ENCODE measurements at places on chromosomes 5 and 9.
A peak's percentile ranks its signal among the peaks of the same experiment; 100 is the strongest.

DNA sequence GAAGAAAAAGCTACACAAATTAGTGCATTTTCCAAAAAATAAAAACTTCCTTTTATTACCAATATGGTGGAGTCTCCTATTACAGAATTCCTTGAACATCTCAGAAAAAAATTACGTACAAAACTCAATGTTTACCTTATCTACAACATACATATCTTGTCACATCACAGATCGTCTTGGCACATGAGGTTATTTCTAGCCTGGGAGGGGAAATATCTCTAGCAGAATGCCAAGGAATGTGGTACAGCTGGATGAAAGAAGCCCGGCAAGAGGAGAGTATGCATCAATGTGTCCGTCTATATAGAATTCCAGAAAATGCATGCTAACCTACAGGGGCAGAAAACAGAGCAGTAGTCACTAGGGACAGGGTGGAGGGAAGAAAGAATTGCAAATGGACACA is 443.8 kb downstream of the ZSWIM6 start:
- DNase-seq, result no peak

DNA sequence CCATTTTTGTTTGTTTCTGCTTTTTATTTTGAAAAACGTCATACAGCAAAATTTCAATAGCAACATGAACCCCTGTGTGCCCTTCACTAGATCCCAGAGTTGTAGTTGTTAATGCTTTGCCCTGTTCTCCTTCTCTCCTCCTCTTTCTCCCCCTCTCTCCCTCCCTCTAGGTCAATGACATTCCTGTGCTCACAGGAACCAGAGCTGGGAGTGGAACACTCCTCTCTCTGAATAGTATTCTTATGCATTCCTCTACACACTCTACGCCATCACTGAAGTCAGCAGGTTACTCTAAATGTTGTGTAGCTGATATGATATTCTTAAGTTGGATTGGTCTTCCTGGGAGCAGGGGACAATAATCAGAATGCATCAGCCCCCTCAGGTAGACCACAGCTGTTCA is 243.4 kb downstream of the SYK start:
- DNase-seq, result no peak

DNA sequence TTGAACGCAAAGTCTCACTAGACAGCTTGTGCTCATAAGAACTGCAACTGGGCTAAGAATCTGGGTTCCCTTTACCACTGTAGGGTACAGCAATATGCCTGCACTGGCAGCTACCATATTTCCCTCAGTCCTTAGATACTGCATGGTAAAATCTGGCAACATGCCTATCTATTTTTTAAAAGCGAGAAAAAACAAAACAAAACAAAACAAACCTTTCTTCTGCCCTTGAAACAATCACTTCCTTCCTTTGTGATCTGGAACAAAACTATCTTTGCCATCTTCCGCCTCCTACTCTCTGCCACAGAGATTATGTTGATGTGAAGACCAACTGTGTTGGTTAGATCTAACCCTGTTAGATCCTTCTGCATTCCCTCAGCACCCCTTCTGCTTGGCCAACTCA is 242.9 kb downstream of the EBF1 start:
- DNase-seq, result no peak

DNA sequence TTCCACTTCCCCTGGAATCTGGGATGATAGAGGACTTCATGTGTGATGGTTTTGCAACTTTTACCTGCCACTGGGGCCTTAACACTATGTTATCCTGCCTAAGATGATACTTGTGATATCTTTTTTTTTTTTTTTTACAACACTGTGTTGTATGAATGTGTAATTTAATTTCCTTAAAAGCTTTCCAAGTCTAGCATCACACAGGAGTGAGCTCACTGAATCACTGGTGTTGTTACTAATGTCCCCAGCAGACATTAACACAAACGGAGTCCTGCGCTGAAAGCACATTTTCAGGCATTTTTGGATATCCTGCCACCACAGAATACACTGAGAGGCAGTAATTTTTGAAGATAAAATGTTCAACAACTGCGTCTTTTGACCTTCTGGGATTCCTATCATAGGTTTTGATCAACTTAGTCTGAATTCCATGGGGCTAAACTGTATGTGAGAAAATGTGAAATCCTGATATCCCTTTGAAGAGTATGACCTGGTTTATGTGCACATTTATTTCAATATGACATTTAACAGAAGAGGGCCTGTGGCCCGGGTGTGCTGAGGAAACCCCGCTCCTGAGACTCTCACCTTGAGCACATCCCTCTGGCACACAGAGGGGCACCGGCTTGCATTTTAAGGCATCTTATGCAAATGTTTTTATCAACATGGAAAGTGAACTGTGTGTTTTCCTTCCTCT is 118.0 kb downstream of the FSTL4 start:
- DNase-seq, result no peak

DNA sequence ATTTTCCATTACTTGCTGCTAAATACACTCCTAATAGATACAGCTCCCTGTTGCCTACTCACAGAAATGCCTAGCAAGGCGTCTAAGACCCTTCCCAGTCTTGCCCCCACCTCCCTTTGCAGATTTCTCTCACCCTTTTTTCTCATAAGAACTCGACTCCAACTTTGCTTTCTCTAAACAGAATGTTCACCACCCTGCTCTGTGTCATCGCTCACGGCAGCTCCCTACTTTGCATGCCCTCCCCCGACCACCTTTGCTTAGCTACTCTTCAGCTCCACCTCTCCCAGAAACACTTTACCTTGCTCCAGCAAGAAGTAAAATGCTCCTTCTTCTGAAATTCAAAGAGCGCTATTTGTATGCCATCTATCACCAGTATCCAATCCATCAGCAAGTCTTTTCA is 15.2 kb upstream of the PPP1R2B start:
- no peak for DNase-seq

DNA sequence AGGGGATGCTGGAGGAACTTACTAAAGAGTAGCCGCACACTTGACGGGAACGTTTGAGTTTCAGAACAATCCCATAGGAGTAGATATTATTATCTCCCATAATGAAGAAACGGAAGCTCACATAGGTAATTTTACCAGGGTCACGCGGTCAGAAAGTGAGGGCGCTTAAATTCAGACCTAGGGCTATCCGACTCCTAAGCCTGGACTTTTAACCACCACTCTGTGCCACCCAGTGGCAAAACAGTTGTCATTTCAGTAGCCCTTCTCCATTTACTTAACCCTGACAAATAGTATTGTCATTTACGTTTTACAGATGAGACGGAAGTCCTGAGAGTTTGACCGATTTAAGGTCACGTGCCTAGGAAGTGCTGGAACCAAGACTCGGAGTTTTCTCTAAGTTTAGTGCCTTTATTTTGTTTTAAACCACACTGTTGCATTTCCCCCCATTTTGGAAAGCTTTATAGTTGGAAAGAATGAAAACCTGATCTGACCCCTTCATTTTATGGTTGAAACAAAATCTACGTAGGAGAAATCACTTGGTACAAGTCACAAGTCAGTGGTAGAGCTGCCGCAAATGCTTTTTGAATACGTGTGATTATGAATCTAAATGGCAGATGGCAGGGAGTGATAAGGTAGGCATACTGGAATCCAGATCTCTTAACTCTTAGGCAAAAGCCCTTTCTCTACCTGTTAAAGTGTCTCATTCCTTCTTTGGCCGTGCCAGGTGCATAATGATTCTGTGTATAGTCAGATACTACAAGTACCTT is 650 bp downstream of the MRRF start:
- peak; percentile 46 for DNase-seq

- peak; percentile 84 for DNase-seq
These were observed 174.6 kb upstream of the IL12B start for GRCh38 chr5:159504857-159505304.

DNA sequence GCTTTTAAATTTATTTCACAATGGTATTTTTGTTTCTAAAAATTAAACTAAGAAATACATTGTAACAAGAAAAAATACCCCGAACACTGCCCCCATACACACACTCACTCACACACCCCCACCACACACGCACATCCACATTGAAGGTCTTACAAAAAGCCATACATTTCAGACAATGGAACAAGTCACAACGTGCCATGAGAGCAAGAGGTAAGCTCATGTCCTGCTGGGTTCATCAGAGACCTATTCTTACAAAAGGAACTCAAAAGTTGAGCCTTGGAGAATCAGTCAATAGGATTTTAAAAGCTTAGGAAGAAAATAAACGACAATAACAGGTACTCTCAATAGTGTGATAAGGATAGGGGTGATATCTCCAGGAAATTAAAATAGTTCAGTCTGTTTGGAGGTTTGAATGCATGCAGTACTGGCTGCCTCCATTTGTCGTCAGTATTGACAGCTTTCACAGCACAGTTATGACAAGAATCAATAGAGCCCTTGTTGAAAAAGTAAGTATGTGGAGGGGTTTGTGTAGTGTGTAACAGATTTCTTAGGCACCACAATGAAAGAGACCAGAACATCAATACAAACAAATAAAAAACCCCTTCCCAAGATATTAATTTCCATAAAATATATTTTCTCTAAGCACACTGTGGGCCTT is 1826.2 kb upstream of the CDH6 start:
- no peak for DNase-seq

- DNase-seq, result peak; percentile 92
These were observed 43.8 kb downstream of the ANKRD33B start for GRCh38 chr5:10607666-10608073.

DNA sequence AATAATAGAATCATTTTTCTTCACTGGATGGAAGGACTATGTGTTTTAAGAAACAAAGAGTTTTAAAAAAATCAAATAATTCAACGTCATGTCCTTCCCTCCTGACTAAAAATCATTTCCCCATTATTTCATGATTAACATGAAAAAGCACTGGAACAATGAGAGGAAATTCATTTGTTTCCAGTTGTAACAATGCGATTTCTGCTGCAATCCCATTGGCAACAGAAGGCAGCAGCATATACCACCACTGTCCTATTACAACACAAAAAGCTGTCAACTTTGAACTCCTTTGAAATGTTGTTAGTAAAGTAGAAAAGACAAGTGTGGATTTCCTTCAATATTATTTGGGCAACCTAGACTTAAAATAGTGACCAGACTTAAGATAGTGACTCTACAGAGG is 3.1 kb downstream of the C5orf63 start:
- no peak for DNase-seq

- DNase-seq, result no peak
These were observed 9.2 kb upstream of the EGFL7 start for GRCh38 chr9:136653323-136654079.

DNA sequence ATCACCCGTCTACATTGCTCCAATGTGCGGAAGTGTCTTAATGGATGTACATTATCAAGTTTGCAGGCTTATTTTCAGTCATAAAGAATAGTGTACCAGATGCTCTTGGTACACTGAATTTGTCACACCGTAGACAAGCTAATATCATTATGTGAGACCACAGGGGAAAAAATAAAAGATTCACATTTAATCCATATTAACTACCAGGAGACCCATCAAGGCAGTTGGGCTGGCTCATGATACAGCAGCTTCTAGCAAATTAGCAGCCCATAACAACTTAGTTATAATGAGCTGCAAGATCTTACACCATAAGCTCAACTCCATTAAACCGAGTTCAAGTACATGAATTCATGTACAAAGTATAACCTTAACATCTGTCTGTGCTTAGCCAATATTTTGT is 324.9 kb downstream of the CTNND2 start:
- DNase-seq, result no peak

- DNase-seq, result peak; percentile 73
These were observed at the start of gene MTX3 for GRCh38 chr5:79990598-79991507. TSS of gene MTX3 (minus strand) at chr5:79991262. CDS start at chr5:79991238, 24 bp downstream.
